Stimulated activated naive CD8-positive, alpha-beta T cell treated with anti-CD3 and anti-CD28 coated beads, Interleukin-15, amount 100 ng/mL, for 72 hours (primary cell): ENCODE measurements at places on chromosomes 16 and 17.

- peak; percentile 90 for DNase-seq
Measured at GRCh38 chr16:30184096-30184890, 891 bp downstream of the CORO1A start.

- no peak for DNase-seq
Measured at GRCh38 chr17:31320791-31321190, 631 bp downstream of the EVI2A start.

DNA sequence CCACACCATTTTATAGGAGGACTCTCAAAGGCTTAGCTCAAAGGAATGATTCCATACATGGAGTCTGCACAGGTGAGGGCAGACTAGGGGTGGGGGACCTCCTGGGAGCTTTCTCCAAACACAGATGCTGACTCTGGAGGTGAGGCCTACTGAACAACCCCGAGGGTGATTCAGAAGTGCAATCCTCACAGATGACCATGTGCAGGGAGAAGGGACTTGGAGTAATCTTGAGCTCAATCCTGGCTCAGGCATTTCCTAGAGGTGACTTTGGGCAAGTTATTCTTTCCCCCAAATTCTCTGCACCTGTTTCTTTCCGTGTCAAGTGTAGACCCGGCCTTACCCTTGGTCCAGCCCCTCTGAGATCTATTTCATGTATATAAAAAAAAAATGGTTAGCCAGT is 401.5 kb downstream of the SLC39A11 start:
- DNase-seq = no peak

- no peak for DNase-seq
Measured at GRCh38 chr16:66369055-66369592, 2.6 kb downstream of the CDH5 start.

- DNase-seq = no peak
Measured at GRCh38 chr16:85563515-85564276, 49.4 kb upstream of the GSE1 start.

GRCh38 chr16:12544477-12545296 is 259.0 kb downstream of the CPPED1 start:
- DNase-seq = no peak

- no peak for DNase-seq
Measured at GRCh38 chr17:8739097-8739496, 5.5 kb downstream of the CCDC42 start.

DNA sequence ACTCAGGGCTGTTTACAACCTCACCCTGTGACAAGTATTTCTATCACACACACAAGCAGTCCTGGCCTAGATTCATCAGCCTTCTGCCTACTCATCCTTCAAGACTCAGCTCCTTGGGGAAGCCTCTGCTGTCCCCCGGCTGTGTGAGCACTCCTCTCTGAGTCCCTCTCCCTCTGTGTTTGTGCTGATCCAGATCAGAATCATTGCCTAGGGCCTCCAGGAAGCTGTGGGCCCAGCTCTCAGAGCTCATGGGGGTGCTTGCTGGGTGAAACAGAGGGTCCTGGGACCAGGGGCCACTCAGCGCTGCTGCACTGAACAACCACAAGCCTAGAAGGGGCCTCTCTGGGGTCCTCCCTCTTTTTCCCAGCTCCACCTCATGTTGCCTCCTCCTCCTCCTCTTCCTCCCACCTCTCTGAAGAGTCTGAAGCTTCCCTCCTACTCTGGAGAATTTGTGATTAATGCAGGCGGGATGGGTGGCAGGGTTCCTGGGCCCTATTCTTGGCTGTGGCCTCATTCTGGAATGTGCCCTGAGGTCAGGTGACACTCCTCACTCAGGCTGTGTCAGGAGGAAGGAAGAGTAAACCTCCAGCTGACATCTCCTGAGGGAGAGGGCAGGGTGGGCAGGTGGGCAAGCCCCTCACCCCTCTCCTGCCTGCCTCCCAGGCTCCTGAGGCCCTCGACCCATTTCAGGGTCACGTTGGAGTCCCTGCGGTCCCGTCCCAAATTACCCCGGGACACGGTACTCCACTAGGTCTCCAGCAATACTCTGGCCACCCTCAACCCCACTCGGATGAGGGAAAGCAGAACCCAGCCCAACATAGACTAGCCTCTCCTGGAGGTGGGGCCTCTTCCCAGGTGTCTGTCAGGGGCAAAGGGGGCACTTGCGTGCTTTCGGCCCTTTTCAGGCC is 10.1 kb downstream of the WFIKKN2 start:
- DNase-seq = no peak

DNA sequence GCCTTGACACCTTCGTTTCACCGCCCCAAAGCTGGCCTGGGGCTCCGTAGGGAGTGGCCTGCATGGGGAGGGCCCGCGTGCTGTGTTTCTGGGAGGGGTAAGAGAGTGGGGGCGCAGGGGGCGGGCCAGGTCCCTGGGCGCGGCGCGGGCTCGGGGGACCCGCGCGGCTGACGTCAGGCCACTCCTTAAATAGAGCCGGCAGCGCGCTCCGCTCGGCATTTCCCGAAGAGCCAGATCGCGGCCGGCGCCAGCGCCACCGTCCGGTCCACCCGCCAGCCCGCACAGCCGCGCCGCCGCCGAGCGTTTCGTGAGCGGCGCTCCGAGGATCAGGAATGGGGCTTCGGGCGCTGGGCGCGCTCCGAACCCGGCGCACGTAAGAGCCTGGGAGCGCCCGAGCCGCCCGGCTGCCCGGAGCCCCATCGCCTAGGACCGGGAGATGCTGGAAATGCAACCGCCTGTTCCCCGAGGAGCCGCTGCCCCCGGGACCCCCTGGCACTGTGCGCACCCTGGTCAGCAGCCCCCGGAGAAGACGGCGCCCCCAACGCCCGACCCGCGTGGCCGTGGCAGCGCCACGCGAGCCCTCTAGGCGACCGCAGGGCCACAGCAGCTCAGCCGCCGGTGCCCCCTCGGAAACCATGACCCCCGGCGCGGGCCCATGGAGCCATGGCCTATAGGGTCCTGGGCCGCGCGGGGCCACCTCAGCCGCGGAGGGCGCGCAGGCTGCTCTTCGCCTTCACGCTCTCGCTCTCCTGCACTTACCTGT is at the start of gene HS3ST2:
Gene HS3ST2 (plus strand): TSS at position 215 of the 763 bp plus-strand sequence. CDS start 449 bp downstream, at position 664.
- no peak for DNase-seq

DNA sequence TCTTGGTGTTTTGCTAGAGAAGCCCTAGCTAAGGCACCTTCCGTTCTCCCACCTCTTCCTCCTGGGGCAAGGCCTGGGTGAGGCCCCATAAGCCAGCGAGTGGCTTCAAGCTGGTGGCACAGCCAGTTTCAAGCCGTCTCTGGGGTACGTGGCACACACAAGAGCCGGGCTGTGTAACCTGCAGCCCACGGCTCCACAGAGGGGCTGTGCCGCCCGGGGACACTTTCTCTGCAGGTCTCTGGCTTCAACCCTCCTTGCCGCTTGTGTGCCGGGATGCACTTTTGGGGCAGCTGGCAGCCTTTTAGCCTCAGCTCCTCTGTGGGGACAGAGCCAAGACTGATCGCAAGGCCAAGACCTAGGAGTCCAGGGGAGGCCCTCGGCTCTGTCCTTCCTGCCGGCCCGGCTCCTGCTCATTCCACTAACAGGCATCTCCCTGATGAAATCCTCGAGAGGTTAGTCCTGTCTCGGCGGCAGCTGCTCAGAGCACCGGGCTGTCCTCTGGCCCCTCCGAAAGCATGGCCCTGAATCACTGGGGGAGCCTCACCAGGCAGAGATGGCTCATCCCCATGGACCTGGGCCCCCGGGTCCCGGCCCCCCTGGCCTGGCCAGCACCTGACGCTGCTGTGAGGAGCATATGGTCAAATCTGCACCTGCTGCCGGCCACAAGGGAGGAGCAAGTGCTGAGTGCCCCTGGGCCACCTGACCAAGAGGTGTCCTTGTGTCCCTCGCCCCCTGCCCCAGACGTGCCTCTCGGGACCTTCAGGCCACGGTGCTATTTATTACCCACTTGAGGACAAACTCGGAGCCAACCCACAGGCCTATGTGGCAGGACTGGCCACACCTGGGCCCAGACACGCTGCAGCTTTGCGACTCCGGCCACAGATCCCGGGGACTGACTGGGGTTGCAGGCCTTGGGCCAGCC is 98.5 kb downstream of the METRNL start:
- no peak for DNase-seq
